Liver (tissue), 10 donors: ENCODE measurements at places on chromosomes 6 and 20. TPM values are rescaled to one million over a fixed set of nuclear protein-coding genes. Genes with fewer than 3 reads are reported as not detected.

The POPDC3 gene
- not detected for total RNA-seq

The SRSF12 gene
- 1.0 TPM for total RNA-seq

The RIPOR2 gene
- 10.9 TPM for total RNA-seq

The SLC24A3 gene
- 0.50 TPM for total RNA-seq

The SLC22A3 gene
- total RNA-seq: 7.6 TPM

The RFX6 gene
- total RNA-seq: not detected

The PMEPA1 gene
- total RNA-seq: 0.61 TPM

The PLAGL1 gene
- 6.3 TPM for total RNA-seq
